Activated CD4-positive, alpha-beta T cell treated with anti-CD3 and anti-CD28 coated beads, Interleukin-2, amount 50 U/mL, for 4 hours (primary cell): ENCODE measurements at places on chromosomes 7 and 10.

GRCh38 chr10:99457813-99458212 is 27.4 kb upstream of the GOT1 start:
- no peak for DNase-seq

- DNase-seq: no peak
Measured at GRCh38 chr7:12601302-12601869, 30.9 kb downstream of the SCIN start.

- DNase-seq: no peak
Measured at GRCh38 chr7:132239422-132239994, 336.8 kb downstream of the PLXNA4 start.

DNA sequence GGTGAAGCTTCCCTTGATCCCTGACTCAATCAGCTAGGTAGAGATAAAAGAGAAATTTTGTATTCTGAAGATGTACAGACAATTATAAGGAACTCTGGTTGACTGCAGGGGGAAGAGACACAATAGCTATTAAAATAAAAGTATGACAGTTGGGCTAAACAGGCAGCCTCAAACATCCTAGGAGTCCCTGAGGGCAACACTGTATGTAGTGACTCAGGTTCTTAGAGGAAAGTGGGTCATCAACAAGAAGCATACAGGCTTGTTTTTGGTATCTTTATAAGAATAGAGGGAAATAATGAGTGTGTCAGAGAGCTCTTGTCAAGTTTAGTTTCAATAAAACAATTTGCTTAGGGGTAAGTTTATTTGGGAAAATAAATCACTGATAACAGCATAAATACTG is 150.3 kb downstream of the AUTS2 start:
- no peak for DNase-seq

GRCh38 chr10:102503264-102504178 is at the start of gene SUFU:
SUFU (plus strand) TSS chr10:102503972; CDS start chr10:102504153, 181 bp downstream.
- peak; percentile 97 for DNase-seq

DNA sequence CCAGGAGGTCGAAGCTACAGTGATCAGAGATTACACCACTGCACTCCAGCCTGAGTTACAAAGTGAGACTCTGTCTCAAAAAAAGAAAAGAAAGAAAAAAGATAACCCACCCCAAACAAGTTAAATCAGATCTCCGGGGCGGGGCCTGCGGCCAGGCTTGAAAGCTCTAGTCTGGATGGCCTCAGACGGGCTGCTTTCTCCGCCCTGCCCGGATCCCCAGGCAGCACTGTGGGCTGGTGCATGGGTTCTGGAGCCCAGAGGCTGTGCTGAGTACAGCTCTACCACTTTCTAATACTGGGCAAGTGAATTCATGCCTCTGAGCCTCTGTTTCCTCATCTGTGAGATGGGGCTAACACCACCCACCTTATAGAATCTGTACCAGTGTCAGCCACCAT is 83.7 kb downstream of the ZMIZ1 start:
- no peak for DNase-seq

- no peak for DNase-seq
Measured at GRCh38 chr7:135388616-135389015, 121.3 kb downstream of the CNOT4 start.

- no peak for DNase-seq
Measured at GRCh38 chr10:44393051-44393630, 8.2 kb upstream of the CXCL12 start.

- no peak for DNase-seq
Measured at GRCh38 chr7:148319316-148319808, 271.2 kb upstream of the C7orf33 start.

DNA sequence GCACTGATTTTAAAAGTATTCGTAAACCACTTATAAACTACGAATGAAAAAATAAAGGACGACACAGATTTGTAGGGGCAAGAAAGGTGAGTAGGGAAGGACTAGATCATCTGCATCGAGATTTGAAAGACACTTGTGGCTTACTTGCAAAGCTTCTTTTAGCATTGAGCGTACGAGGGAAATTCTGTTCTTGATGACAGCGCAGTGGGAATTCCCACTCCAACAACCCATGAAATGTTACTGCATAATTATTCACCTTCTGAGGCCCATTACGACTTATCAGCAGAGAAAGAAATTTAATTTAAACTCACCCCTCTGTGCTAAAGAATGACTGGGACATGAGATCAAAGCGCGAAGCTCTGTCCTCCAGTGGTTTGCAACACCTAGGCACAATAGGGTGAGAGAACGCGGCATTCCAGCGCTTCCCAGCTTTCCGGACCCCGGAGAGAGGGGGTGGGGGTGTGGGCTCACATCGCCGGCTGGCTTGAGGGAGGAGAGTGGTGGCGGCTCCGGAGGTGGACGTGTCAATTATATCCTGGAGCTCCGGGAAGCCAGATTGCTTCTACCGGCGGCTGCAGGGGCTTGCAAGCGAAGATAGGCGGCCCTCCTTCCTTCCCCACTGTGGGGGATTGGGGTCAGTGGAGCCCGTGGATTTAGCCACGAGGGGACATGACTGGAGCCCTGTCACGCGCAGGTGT is 10.3 kb downstream of the SP8 start:
- no peak for DNase-seq

GRCh38 chr7:138169441-138169851 is 93.2 kb downstream of the AKR1D1 start:
- DNase-seq: no peak

GRCh38 chr10:122999347-122999746 is 9.2 kb downstream of the IKZF5 start:
- DNase-seq: no peak

DNA sequence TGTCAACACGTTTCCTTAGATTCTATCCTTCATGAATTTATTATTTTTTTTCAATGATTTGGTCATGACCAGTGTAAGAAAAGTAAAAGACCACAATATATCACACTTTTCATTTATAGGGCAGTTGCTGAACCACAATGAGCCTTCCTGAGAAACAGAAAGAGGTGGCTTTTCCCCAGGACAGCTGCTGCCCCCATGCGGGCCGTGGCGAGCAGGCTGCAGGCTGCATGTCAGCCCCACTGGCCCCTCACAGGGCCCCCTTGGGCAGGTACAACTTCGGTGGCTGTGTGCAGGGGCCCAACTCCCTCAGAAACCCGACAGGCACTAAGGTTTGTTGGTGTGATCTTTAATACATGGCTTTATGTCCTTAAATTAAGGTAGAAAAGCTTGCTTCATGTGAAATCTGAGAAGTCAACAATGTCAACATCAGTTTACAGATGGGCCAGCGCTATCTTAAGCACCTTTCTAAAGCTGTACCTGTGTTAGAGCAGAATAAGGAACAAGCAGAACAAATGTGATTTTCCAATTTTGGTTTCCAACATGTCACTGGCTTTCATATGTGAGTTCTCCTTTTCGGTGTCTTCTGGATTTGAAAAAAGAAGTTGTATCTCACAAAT is 10.6 kb downstream of the BEND7 start:
- no peak for DNase-seq

- no peak for DNase-seq
Measured at GRCh38 chr7:5539013-5539411, 115.4 kb upstream of the TNRC18 start.

DNA sequence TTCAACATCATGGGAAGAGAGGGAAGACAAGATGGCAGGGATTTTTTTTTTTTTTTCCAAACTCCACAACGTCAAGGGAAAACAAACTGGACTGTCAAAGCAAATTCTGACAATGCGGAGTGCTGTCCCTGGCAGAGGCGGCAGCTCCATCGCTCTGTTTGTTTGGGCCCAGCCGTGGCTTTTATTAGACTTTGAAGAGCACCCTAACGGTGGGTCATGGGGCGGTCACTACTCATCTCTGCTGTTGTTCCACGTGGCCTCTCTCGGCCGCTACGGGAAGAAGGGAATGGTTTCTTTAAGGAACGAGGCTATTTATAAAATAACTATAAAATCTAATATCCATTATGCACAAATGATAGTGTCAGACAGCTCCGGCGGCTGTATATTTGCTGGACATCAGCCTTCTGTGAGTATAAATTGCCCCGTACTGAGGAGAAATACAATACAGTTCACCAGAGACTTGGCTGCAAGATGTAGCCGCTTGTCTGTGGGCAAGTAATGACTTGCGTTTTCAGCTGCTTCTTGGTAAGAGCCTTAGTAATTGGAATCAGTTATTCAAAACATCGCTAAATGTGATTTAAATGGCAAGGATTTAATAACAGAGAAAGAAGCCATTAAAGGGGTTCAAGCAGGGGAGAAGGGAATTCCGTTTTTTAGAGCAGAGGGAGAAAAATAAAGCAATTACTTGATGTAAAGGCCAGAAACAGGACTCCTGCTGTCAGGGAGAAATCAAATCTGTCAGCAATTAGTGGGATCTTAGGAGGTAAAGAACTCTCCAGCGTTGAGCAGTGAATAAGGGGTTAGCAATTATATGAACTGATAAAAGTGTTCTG is 61.7 kb upstream of the RAB11FIP2 start:
- no peak for DNase-seq

GRCh38 chr7:155136619-155137243 is 66.6 kb downstream of the HTR5A start:
- no peak for DNase-seq

DNA sequence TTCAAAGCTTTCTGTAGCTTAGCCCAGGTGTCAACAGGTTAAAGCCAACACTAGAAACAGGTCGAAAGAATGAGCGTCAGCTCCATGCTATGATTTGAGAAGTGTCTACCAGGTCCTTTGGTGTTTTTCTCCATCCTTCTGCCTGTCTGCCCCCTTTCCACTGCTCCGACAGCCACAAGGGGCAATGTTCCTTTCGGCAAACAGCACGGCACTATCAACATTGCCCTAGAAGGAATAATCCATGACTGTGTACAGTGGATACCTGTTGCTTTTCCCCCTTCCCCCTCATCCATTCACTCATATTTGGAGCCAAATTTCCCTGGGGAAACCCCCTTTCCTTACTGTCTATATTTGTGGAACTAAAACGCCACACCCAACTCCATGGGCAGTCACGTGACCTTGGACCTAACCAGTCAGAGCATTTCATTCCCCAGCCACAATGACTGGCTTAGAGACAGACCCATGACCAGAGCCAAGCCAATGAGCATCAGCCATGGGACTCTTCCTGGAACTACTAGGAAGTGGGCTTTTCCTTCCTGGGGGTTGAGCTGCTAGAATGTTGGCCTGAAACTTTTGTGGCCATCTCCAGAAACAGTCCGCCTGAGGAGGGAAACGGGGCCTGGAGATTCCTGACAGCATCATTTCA is 51.5 kb downstream of the AFAP1L2 start:
- DNase-seq: no peak

GRCh38 chr7:64908358-64908757 is 5.3 kb downstream of the ZNF273 start:
- no peak for DNase-seq

DNA sequence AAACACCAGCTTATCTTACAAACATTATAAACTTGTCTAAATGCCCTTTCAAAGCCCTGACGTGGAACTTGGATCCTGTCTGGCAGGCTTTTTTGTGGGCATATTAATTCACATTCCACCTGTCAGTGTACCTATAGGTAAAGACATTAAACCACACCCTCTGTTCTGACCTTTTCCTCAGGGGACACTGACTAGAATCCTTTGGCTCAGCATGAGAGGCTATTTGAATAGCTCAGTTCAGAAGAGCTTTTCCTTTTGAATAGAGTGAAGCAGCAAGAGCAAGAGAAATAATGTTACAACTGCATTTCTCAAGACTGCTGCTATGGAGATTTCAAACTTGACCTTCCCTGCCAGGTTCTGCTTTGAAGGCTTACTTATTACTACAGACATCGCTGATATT is 76.9 kb downstream of the CYP51A1 start:
- no peak for DNase-seq
